ENCODE measurements at places on chromosomes 16 and 17.

DNA sequence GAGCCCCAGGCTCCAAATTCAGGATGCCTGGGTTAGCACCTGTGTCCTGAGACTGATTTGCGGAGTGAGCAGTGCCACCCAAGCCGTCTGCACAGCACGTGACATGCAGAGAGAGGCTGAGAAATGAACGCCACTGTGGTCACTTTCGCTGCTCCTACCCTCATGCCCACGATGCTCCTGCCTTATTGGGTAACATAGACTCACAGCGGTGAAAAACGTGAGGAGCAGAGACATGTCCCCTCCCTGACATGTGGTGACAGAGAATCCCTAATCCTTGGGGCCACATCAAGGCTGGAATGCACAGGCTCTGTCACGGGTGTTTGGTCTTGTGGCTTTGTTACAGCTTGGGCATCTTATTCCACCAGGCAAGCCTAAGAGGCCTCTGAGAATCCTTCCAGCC is 52.1 kb upstream of the CACNG5 start:
- DNase-seq: no peak

- peak; percentile 57 for DNase-seq
These were observed 51.7 kb downstream of the GAN start for GRCh38 chr16:81366316-81366932.

GRCh38 chr17:7034955-7035590 is 742 bp upstream of the SLC16A13 start:
- no peak for DNase-seq

DNA sequence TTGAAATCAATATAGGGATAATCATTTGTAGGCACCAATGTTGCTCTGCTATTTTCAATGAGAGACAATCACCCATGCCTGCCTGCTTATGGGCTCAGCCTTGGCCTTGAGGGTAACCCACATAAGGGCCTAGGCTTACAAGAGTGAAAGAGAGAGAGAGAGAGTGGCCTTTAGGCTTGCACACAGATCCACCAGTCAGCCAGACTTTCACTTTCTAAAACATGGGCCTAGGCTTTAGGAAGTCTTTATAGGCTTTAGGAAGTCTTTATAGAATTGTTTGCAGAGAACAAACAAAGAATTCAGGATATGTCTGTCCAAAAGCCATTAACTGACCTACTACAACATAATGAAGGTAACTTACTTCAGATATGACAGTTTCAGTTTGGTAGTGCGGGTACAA is 3.4 kb downstream of the ABCA9 start:
- DNase-seq: no peak

- DNase-seq: no peak
These were observed 271.3 kb upstream of the N4BP1 start for GRCh38 chr16:48881272-48881671.

DNA sequence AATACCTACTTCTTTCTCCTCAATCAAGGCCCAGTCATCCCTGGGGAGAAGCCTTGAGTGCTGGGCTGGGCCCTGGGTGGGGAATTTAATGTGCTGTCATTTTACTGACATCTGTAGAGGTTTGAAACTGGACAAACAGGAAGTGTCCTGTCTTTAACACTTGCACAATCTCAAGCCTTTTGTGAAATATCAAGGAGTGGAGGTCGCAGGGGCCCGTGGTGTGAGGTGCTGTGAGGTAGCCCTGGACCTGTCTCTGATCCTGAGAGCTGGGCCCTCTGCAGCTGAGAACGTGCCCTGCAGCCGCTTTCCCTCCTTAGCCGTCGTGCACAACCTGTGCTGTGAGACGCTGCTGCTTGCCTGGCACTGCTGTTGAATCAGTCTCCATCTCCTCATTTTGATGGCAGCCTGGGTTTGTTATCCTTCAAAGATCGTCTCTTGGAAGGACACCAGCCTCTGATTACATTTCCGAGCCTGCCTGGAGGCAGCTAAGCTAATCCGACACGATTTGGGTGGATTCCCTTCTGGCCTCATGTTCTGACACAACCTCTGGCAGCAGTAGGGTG is 29.9 kb downstream of the SMARCE1 start:
- peak; percentile 48 for DNase-seq

- DNase-seq: no peak
These were observed 114.2 kb upstream of the IRX5 start for GRCh38 chr16:54816471-54816870.

DNA sequence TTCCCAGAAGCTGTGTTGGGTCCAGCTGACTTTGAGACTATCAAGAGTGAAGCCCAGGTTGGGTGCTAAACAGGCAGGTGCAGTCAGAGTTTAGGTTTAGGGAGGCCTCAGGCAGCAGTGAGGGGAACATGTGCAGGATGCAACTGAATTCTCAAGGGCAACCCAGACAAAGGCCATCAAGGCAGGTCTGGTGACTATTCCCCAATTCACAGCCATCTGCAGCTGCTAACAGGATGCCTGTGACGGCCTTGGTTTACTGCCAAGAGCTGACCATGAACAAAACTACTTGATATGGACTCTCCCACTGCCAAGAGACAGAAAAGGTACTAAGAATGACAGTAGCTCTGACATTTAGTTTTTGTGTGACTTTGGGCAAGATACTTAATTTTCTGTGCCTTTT is 45.2 kb upstream of the BCAR1 start:
- DNase-seq: no peak

DNA sequence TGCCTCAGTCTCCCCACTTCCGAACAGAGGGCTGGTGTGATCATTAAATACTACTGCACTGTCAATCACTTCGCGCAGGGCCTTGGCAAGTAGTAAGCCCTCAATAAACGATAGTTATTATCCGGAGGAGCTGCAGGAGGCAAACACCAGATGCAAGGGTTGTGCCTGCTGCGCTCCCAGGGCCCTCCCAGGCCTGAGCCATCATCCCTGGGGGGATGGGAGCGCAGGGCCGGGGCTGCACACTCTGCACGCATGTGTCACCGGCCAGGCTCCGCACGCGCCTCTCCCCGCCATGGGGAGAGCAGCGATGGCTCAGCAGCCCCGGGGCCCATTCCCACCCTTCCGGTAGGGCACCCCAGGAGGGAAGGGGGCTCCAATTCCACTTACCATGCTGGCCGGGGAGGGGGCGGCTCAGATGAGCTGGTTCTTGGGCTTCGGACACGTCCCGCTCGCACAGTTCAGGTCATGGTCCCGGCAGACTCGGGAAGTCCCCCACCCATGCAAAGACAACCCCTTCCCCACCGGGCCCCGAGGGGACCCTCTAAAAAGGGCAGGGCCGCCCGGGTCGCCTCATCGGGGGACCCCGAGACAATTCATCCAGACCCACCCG is 681 bp downstream of the XPO6 start:
- DNase-seq: peak; percentile 63

DNA sequence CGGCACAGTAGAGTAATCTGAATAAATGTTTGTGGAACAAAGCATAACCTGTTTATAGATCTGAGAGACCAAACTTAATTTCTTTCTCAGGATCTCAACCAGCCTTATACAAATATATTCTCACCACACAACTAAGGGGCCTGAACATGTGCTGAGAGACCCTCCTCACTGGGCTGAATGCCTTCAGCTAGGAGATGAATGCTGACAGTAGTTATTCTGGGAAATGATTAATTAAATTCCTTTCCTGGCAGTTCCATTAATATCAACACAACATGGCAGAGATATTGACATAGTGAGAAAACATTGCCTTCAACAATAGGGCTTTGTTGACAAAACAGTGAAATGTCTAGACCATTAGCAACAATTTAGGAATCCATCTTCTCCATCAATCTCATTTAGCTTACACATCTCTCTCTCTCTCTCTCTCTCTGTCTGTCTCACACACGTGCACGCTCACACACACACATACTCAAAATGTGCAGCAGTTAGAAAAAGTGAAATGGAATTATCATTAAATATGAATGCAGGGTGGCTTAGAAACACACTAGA is 780.8 kb upstream of the CDH8 start:
- no peak for DNase-seq

DNA sequence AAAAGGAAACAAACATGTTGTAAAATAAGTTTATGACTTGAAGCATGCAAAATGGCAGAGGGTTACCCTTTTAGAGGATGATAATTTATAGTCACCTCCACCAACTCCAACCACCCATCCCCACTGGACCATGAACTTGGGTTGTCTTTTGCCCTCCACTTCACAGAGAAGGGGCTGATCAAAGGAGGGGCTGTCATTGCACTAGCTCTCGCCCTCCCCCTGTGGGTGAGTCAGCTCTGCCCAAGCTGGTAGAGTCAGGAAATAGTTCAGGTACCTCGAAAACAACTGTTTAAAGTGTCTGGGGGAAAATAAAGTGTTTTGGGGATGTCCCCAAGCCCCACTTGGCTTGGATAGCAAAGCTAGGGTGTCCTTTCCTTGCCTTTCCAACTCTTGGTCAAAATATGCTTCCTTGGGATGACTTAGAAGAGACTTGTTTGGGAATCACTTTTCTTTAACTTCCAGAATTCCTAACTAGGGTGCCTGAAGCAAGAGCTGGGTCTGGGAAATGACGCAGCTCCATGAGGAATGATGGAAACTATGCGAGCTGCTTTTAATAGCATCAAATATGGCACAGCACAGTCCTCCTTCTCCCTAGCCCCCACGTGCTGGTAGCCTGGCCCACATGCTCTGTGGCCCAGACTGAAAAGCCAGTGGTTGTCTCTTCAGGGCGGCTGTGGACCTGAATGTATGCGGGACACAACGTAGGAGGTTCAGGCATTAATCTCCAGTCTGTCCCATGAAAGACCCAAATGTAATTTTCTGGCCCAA is 40.7 kb downstream of the TBX4 start:
- no peak for DNase-seq

DNA sequence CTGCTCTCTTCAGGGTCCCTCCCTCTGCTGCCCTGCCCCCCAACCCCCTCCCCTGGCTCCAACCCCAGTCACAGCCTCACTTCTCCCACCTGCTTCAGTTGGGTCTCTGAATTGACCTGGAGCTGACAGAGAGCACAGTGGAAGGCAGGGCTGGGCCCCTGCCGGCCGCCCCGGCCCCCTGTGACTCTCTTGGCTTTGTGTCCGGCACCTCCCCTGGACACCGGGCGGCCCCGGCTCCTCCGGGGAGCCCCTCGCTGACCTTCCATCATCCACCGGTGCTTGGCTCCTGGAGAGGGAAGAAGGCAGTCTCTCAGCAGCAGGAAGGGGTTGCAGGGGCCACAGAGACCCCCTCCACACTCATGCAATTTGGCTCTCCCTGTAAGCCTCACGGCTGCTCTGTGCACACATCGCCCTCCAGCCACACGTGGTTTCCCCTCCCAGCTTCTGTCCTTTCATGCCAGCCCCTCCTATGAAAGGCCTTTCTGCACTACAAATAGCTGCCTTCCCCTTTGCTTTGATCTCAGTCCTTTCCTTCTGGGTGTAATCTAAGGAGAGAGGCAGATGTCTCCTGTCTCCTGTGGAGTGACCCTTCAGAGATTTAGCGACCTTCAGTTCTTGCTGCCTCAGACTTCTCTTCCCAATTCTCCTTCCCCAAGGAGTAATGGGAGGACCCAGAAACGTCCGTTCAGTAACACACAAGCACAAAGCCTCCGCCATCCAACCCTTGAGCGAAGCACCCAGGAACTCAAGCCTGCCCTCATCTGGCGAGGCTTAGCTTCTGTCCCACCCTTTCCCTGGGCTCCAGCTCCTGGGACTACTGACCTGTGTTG is 8.3 kb downstream of the NKIRAS2 start:
- peak; percentile 86 for DNase-seq

DNA sequence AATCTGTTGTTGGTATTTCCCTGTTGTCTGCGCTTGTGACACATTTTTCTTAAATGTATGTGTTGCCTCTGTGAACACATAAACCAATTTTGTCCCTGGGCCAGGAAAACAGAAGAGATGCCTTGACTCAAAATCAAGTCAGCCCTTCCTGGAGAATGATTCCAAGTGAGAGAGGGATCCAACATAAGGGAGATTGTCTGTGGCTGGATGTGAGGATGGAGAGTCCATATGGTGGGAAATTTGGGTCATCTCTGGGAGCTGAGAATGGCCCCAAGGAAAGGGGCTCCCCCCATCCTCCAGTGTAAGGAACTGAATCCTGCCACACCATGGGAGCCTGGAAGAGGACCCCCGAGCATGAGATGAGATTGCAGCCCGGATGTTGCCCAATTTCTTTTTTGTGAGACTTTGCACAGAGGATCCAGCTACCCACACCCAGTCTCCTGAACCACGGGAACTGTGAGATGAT is 13.5 kb downstream of the CRYM start:
- DNase-seq: no peak

DNA sequence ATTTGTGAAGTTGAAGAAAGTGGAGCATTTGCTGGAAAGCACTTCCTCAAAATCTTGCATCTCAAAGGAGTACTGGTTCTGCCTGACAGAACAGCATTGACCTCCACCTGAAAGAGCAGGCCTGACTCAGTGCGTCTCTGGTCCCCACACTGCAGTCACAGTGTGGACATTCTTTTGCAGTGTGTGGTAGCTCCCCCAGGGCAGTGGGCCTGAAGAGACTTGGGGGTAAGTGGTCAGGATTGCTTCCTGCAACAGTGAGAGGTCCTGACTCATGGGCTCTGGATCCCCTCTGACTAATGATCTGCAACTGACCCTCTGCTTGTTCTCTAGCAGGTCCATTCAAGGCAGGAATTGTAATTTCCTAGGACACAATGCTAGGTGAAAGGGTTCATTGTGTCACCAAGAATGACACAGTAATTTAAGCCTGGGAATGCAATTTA is 204.9 kb upstream of the KCNJ16 start:
- no peak for DNase-seq

GRCh38 chr17:59890720-59891119 is 2.0 kb downstream of the TUBD1 start:
- no peak for DNase-seq

- no peak for DNase-seq
These were observed 53.7 kb downstream of the MAP2K6 start for GRCh38 chr17:69468207-69468606.

GRCh38 chr17:42275527-42276358 is 448 bp downstream of the STAT5B start:
- DNase-seq: peak; percentile 60

- DNase-seq: no peak
These were observed 47.1 kb upstream of the MYOCD start for GRCh38 chr17:12618557-12618956.

DNA sequence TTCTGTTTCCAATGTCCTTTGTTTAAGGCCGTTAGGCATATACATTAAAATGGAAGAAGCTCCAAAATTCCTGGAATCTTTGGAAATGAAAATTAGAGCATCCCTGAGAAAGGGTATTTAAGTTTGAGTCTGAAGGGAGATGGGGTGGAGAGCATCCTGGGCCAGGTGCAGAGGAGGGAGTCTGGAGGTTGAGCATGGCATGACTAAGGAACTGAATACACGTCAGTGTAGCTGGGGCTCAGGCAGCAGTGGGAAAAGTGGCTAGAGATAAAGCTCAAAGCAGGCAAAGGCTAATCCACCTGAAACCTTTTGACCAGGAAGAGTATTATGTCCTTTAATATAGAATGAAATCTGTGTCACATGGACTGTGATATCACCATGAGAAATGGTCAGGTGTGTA is 669.0 kb upstream of the RBFOX1 start:
- no peak for DNase-seq

GRCh38 chr17:4938069-4938491 is 1.8 kb downstream of the SLC25A11 start:
- DNase-seq: no peak
